ENCODE measurements at places on chromosomes 6 and 20.
A peak's percentile ranks its signal among the peaks of the same experiment; 100 is the strongest.

GRCh38 chr6:156544046-156544445 lies 233.1 kb upstream of the ARID1B start:
- DNase-seq: no peak

DNA sequence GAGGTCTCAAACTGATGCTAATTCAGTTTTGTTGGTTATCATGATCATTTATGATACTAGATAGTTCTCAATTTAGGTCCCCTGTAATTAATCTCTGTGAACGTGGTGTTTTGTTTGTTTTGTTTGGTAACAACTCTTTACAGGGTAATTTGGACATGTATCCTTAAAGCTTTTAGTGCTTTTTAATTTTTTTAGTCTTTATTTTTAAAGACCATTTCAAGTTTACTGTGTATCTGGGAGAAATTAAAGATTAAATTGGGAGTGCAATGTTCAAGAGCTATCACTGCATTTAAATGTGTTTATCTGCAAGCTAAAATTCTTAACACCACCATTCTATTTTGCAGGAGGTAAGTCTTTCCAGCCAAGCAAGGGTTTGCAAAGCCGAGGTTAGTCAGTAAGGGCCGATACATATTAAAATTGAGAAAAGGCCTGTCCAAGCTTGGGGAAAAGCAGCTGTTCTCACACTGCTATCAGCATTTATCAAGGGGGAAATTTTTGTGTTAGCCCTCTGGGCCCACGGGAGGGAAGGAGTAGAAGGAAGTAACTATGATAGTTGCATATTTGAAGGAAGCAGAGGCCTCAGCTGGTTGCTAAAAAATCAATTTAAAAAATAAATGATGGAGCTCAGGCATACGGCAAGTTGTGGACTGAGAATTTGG lies 59.3 kb upstream of the ZNF217 start:
- no peak for DNase-seq

GRCh38 chr6:84026721-84027164 lies 6.8 kb upstream of the MRAP2 start:
- no peak for DNase-seq

DNA sequence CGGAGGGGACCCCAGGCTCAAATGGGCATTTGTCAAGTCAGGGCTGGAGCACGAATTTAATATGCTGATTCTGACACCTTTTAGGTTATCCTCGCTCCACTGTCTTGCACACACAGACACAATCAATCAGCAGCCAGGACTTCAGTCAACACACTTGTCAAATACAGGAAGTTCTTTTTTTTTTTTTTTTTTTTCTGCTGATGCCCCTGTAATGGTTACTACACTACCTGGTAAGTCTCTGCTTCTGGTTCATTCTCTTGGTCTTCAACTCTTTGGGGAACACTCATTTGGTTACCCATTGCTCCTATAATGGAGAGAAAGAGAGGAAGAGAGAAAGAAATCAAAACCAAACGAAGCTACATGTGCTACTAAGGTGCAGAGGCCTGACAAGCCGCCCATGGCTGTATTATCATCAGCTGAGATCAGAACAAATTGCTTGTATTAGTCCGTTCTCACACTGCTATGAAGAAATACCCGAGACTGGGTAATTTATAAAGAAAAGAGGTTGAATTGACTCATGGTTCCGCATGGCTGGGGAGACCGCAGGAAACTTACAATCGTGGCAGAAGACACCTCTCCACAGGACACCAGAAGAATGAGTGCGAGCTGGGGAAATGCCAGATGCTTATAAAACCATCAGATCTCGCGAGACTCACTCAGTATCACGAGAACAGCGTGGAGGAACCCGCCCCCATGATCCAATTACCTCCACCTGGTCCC lies 11.8 kb downstream of the BCAS1 start:
- no peak for DNase-seq

DNA sequence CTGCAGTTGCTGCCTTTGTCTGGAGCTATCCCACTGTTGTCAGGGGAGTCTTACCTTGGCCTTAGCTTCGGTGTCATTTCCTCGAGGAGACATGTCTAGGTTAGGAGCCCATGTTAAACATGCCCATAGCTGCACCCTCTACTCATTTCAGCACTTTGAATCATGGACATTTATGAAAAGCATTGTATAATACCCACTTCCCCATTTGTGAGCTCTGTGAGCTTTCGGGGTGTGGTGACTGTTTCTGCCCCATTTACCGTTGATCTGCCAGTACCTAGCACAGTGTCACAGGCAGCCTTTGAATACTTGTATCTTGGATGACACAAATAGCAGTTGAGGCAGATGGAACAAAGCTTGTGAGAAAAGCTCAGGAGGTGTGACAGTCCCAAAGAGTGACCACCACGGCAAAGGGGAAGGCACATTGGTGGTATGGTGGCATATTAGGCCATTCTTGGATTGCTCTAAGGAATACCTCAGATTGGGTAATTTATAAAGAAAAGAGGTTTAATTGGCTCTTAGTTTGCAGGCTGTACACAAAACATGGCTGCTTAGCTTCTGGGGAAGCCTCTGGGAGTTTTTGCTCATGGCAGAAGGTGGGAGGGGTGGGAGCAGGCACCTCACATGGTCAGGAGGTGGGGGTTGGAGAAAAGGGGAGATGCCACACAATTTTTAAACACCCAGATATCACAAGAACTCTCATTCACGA lies 42.0 kb downstream of the JARID2 start:
- no peak for DNase-seq

GRCh38 chr6:10235344-10235743 lies 179.5 kb downstream of the TFAP2A start:
- DNase-seq: no peak

- peak; percentile 91 for DNase-seq
These were observed 67.3 kb downstream of the PREX1 start for GRCh38 chr20:48760403-48760983.

DNA sequence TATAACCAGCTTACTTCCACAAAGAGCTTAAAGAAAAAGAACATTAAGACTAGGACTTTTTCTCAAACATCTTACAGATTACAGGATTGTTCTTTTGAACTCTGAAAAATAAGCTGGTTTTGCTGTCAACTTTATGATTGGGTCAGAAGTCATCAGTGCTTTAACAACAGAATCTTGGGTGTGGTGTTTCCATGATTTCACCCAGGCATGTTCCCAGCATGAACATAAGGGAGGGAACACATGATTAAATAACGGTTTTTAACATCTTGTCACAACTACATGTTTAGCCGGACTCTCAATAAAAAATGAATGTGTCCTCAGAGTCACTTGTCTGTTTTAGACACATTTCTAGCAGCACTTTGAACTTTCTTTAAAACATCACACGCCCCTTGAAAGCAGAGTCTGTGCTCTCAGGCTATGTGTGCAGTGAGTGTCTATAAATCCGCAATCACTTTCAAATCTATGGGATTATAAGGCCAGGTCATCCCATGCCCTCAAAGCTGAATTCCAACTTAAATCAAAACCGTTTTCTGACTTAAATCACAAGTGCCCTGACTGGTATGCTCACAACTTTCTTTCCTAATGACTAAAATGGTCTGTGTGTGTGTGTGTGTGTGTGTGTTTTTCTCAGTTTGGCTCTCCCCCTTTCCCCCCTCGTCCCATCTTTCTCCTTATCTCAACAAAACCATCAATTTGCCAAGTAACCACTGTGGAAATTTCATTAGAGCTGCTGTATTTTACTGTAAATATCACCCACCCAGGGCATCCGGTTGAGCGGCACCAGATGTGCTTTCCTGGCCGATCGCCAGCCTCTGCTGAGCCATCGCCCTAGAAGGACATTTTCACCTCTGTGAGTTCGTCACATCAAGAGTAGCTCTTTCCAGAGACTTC lies 216.8 kb upstream of the DTNBP1 start:
- DNase-seq: peak; percentile 32

DNA sequence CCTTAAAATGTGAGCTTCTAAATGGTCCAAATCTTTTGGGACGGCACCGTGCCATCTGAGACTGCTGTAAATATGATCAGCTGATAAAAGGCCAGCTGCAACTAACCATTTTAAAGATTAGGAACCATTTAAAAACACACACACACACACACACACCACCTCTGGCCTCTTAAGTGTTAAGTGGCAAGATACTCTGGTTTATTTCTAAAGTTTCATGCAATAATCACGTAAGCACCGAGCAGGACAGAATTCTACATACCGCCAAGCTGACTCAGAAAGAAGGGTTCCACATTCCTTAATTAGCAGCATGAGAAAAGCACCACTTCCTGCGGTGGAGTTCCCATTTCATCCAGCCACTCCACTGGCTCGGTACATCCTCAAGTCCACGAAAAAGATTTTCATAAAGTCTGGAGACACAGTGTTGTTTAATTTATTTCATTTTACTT lies 17.8 kb upstream of the ZNF217 start:
- no peak for DNase-seq

GRCh38 chr6:795046-795685 lies 102.2 kb upstream of the EXOC2 start:
- DNase-seq: no peak

GRCh38 chr6:30411515-30412207 lies 66.7 kb downstream of the RPP21 start:
- DNase-seq: peak; percentile 66

GRCh38 chr20:64010711-64011237 lies 25.2 kb upstream of the C20orf204 start:
- DNase-seq: no peak

DNA sequence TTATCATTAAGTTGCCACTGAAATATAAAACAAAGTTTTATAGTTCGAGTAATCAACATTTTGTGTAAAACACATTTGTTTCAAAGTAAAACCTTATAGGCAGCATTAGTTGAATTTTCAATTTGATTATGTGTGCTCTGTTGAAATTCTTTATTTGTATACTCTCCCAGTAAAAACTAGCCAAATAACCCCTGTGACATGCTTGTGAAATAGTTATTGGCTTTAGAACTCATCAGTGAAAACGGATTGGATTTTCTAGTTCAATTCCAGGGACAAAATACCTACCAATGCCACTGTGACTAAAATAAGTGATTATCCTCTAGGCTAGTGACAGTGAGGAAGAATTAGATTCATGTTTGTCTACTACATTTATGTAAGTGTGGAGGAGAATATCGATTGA lies 212.9 kb downstream of the TMEM200A start:
- no peak for DNase-seq

- DNase-seq: no peak
These were observed 70.4 kb downstream of the EFCAB8 start for GRCh38 chr20:32929162-32929561.

- no peak for DNase-seq
These were observed 3.0 kb downstream of the THBS2 start for GRCh38 chr6:169250660-169251059.
